DMS79 (cell line): ENCODE measurements at places on chromosomes 16 and 17.

DNA sequence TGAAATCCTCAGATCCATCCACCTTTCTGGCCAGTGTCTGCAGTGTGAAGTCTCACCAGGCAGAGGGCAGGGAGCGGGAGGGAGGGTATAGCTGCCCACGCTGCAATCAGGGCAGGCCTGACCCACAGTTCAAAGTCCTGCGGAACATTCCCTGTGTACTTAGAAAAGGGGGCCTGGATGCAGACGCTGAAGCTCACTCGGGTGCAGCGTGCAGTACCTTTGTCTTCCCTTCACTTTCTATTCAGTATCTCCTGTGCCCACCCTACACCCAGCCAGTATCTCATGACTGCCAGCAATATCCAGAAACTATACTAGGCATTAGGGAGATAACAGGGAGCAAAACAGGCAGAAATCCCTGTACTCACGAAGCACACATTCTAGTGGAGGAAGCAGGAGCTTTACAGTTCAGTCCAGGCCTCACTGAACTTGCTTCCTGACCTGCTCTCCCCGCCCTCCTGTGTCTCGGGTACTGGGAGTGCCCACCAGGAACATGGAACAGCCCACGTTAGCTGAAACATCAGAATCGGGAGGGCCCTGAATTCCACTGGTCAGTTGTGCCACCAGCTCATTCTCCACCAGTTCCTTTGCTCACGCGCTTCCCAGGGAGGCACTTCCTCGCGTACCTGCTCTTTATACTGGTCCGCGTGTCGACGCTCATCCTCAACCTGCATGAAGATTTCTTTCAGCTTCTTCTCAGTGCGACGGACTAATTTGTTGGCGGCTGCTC is 42.2 kb downstream of the NDEL1 start:
- DNase-seq = no peak

DNA sequence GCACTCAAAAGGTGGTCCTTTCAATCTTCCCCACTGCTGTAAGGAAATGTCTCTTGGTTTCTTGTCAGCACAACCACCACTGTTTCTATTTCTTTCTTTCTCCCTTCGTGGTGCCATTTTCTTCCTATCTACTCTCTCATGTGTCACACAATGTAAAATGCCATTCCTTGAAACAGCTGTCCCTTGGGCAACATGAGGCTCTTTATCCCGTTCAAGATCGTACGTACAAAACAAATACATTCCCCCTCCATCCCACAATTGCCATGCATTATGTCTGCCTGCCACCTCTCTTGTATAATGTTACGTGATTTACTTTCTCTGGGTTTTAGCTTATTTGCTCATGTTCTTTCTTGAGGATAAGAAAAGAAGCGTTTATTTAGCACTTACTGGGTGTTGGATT is 410.6 kb downstream of the HS3ST4 start:
- DNase-seq = no peak

GRCh38 chr16:27633721-27634120 is 83.8 kb downstream of the KATNIP start:
- DNase-seq = no peak

DNA sequence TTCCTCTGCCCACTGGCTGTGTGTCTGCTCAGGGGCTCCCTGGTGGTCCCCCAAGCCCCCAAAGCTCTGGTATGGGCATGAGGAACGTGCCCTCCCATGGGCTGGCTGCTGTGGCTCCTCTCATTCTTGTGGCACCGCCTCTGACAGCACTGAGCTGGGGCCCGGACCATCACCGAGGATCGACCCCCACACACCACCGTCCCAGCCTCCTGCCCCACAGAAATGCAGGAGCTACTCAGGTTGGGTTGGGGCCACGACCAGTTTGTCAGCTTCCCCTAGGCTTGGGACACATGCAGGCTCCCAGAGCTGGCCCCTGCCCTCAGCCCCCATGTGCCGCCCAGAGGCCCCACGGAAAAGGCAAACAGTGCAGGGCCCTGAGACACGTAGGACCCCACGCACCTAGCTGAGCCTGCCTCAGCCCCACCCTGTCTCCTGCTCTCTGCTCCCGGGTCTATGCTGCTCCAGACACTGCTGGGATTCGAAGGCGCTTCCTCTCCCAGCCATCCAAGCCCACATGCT is 3.3 kb upstream of the CASKIN1 start:
- DNase-seq = no peak

DNA sequence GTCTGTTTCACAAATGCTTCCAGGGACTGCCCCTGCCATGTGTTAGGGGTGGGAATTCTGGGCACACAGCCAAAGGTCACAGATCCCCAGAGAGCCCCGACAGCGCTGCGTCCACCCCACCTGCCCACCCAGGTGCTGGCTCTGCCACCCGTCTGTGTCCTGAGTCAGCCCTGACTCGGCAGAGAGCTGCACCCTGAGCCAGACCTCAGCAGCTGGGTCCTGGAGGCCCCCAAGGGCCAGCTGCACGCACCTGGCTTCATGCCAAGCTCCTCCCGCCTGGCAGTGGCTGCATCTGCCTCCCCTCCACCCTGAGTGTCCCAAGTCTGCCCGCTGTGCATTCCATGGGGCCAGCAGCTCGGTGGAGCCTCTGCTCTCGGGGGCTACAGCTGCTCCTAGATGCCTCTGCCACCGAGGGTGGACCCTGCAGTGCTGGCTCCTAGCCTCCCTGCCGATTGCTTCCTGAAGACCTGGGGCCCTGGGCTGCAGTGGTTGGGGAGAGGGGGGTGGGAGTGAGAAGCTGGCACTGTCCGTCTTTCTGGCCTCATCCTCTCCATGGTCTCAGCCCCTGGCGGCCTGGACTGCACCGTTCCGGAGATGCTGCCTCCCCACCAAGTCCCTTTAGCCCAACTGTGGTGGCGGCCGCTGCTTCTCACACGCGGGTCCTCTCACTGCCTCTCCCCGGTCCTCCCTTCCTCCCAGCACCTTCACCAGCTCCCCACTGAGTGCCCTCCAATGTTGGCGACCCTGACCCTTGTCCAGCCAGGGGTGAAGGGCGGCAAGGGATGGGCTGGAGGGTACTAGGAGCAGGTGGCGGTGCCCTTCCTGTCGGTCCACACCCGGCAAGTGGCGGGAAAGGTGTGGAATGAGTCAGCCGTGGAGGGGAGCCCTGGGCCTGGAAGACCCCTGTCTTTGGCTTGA is 3.0 kb downstream of the SECTM1 start:
- peak; percentile 28 for DNase-seq

- DNase-seq = no peak
Observed at GRCh38 chr16:57592591-57593003, 35.8 kb upstream of the ADGRG1 start.

DNA sequence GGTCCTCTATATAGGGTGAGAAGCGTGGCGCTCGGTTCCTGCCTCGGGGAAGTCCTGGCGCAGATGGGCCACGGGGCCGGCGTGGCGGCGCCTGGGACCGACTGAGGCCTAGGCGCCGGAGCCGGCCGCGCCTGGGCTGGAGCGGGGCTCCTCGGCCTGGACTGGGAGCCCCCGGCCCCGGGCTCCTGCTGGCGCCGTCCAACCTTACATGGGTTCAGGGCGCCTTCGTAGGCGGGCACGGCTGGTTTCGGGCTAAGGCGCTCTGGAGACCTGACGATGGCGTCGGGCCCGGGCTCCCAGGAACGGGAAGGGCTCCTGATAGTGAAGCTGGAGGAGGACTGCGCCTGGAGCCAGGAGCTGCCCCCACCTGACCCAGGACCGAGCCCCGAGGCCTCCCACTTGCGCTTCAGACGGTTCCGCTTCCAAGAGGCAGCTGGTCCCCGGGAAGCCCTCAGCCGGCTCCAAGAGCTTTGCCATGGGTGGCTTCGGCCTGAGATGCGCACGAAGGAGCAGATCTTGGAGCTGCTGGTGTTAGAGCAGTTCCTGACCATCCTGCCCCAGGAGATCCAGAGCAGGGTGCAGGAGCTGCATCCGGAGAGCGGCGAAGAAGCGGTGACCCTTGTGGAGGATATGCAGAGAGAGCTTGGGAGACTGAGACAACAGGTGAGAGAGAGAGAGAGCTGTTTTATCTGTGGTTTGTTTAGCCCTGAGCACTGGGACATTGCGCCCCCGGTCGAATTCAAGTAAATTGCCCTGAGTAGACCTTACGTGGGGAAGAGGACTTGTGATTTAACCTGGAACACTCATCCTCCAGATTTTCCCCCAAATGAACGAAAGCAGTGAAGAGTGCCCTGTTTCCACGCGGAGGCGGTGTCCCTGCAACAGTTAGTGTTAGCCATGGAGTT is 504 bp downstream of the ZNF263 start:
- DNase-seq = no peak

- DNase-seq = no peak
Observed at GRCh38 chr16:24930440-24930839, 84.7 kb downstream of the SLC5A11 start.

- no peak for DNase-seq
Observed at GRCh38 chr17:17724307-17725010, 43.2 kb downstream of the RAI1 start.
